ENCODE measurements at places on chromosomes 1 and 21.

DNA sequence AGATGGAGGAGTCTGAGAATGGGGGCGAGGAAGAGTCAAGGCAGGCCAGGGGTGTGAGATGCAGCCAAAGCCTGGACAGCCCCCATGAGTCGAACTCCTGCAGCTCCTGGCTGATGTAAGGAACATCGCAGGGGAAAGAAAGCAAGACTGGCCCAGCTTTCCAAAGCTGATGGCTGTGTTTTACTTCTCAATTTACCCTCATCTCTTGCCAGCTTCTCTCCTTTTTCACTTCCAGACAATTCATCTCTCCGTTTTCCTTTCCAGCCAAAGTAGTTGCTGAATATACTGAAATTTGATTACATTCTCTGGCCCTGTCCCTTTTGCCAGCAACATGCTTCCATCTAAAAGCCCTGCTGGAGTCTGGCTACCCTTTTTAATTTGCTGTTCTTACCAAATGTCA lies 40.0 kb upstream of the UBE2U start:
- DNase-seq, result no peak

DNA sequence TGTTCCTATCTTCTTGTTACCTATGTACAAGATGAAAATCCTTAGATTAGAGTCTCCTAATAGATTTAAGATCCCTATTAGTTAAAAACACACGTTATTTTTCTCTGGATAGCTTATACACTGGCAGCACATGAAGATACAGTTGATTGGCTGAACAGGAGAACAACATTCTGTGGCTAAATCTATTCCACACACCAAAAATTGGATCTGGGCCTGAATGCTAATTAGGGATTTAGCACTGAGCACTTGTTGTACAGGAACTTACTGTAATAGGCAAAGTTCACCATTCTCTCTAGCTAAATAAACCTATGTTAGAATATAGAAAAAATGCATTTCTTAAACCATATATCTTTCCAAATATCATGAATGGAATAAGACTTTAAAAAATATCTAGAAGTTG lies 117.1 kb upstream of the PTGFR start:
- no peak for DNase-seq

GRCh38 chr21:32308696-32309095 lies 10.0 kb downstream of the MRAP start:
- DNase-seq, result no peak

- no peak for DNase-seq
Observed at GRCh38 chr1:28577052-28577678, 14.9 kb upstream of the RAB42 start.

GRCh38 chr1:67460676-67461500 lies 30.7 kb upstream of the SERBP1 start:
- DNase-seq, result no peak

DNA sequence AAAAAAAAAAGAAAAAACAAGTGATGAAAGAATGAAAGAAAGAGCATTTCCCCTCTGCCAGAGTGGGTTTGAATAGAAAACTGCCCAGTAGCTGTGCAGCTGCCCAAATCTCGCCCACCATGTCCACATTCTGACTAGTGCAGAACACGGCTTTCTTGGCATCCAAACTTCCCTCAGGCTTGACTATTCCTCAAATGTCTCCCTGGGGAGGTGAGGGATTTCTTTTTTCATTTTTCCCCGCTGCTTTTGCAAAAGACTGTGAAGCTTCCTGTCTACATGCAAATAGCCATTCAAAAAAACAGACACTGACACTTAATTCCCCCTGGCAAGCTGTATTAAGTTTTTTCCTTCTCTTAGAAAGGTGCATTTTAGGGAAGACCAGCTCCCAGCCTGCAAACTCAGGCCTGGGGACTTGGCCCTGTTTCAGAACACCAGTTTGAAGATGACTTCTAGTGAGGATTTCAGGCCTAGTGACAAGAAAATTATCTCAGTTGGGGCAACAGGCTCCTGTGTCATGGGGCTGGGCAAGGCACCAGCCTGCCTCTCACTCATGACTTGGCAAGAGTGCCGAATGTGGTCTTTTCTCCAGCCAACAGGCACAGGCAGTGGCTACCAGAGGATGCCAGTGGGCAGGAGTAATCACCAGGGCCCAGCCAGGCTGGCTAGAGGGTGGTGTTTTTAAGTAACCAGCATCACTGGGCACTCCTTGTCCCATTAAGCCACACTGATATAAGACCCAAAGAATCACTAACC lies 178.1 kb upstream of the NFIA start:
- no peak for DNase-seq

GRCh38 chr1:36322786-36323635 lies 434 bp downstream of the EVA1B start:
- DNase-seq, result no peak

DNA sequence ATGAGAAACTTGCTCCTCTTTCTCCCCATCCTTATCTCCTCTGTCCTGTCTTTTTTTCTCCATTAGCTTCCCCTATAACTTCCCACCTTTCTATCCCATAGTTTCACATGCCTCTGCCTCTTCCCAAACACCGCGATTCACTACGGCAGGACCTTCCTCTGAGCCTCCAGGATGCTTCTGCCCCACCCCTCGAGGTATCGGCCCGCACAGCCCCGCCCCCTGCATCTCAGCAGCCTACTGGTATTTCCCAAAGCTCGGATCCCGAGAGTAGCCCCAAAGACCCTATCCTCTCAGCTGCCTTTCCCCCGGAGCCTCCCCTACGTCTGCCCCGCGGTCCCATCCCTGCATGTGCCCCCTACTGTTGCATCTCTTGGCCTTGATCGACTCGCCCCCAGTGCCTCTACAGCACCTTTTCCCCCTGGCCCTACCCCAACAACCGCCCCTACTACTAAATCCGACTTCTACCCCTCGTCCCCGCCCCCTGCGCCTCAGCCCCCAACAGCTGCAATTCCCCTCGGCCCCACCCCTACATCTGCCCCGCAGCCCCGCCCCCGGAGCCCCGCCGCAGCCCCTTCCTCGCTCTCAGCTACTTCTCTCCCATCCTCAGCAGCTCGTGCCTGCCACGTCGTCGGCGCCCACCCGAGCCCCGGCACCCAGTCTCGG lies 512 bp downstream of the PIAS3 start:
- DNase-seq, result no peak

GRCh38 chr1:74703386-74704182 lies 29.3 kb downstream of the CRYZ start:
- DNase-seq, result no peak

GRCh38 chr1:111729946-111730681 lies 9.1 kb downstream of the INKA2 start:
- no peak for DNase-seq

DNA sequence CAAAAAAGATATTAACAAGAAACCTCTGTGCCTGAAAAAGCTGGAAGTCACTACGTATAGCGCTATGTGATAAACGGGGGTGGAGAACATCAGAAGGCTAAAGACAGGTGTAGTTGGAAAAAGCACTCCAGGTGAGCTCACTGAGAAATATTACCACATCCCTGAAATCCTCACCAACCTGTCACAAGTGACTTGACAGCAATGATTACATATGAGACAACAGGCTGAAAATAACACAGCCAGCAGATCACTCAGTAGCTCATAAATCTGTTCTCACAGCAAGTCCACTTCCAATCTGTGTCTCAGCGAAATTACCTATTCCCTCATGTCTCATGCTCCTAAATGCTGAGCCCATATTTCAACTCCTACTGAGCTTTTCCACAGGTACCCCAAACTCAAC lies 120.5 kb downstream of the UBR4 start:
- DNase-seq, result no peak

GRCh38 chr1:36166136-36166535 lies 10.2 kb downstream of the MAP7D1 start:
- no peak for DNase-seq

- DNase-seq, result no peak
Observed at GRCh38 chr1:224734261-224734935, 118.3 kb downstream of the CNIH3 start.

- no peak for DNase-seq
Observed at GRCh38 chr1:99490031-99490430, 155.9 kb upstream of the PALMD start.

DNA sequence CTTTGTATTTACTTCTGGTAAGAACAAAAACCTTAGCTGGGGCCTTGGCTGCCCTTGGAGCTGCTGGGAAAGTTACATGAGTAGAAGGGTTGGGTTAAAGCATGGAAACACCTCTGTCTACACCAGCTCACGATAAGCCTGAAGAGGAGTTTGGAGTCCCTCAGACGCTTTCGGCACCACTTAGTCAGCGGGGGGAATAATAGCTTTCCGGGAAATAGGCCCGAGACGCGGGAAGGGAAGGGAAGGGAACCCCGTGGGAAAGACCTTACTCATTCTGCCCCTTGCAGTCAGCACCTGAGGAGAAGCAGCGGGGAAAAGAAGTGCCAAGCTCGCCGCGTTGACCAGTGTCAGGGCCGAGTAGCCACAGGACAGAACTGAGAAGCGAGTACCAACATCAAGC lies 66.4 kb upstream of the PDE9A start:
- no peak for DNase-seq

DNA sequence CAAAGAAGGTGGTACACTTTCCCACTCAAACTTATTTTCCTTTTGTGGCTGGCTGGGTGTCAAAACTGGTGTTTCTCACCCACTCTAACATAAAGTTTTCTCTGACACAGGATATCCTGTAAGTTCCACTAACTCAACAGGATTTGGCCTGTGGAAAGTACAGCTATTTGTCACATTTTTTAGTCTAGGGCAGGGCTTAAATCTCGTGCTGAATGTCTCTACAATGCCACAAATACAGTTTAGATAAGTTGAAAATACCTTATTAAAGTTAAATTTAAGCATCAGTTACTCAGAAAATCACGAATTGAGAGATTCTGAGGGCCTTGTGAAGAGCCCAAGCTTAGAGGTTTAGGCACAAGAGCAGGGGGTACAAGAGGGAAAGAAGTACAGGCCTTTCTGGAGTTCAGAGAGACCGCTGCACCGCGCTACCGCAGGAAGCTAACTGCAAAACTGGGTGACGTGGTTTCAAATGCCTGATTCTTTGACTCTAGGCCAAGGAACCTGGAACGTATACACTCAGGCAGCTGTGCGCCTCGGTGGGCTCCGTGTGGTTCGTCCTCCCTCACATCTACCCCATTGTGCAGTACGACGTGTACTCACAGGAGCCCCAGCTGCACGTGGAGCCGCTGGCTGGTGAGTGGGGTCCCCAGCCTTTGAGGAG lies 23.4 kb upstream of the PWP2 start:
- no peak for DNase-seq

GRCh38 chr1:233289676-233290075 lies 5.8 kb downstream of the PCNX2 start:
- no peak for DNase-seq

GRCh38 chr1:229593800-229594199 lies 32.1 kb downstream of the TAF5L start:
- DNase-seq, result no peak

DNA sequence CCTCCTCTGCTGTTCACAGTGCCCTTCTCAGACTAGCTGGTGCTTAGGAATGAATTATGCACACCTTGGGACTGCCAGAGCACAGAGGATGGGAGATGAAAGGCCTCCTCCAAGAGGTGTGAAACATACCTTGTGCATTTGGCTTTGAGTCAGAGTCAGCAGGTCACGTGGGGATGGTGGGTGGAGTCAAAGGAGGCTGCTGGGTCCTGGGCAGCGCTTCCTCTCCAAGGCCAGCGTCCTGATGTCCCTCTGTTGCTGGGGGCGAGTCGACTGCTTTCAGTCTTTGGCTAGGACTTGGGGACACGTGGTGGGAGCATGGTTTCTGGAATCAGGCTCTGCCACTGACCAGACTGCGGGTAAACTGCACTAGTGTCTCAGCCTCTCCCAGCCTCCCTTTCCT lies 91.2 kb downstream of the AJAP1 start:
- DNase-seq, result no peak

DNA sequence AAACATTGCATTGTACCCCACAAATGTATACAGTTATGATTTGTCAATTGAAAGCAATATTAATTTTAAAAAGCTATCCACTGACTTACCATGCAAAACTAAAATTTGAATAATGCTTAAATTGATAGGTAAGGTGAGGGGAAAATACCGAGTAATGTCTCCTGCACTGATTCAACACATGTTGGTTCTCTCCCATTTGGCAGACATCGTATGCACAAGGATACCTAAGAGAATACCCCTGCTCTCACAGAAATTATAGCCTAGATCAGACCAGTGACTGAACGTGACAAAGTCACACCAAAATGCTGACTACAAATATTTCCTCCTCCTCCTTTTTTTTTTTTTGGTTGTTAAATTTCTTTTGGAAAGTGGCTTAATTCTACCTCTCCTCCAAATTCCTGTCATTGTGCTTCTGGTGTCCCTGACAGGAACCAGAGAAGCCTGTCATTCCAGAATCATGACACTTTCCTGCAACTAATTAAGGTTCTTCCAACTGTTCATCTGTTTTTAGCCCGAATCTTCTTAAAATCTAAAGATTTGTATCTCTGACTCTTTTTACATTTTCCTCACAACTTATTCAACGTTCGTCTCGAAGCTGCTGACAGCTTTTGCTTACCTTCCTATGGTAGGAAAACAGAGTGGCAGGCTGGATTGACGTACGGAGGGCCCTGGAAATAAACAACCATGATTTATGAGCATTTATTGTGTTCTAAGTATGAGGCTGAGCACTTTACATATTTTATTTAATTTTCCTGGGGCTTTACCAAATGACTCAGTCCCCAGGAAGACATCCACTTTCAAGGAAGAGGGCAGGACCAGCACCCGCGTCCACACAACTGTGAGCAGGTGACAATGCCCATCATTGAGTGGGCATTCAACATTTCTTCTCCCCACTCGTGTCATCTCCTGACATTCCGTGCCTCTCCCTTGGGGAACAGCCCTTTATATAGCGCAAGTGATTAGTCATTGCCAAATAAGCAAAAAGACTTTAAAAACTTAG lies 57.9 kb upstream of the KCNE2 start:
- no peak for DNase-seq

- DNase-seq, result no peak
Observed at GRCh38 chr1:6148497-6149241, 31.5 kb downstream of the CHD5 start.

- DNase-seq, result no peak
Observed at GRCh38 chr1:6392809-6393399, 663 bp downstream of the ACOT7 start.

DNA sequence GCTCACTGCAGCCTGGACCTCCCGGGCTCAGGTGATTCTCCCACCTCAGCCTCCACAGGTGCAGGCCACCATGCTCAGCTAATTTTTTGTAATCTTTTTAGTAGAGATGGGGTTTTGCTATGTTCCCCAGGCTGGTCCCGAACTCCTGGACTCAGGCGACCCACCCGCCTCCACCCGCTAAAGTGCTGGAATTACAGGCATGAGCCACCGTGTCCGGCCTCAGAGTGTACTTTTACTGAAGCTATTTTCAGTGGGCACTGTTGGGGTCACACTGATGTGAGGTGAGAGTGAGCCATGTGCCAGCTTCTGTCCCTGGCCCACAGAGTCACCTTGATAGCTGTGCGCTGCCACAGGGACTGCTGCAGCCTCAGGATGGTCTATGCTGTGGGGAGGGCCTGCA lies 25.3 kb upstream of the HHAT start:
- DNase-seq, result no peak

GRCh38 chr1:35592991-35593769 lies 20.1 kb downstream of the TFAP2E start:
- DNase-seq, result no peak

Measured in HS-27A (cell line).